ENCODE measurements at places on chromosomes 1 and 21. TPM values are rescaled to one million over a fixed set of nuclear protein-coding genes. Genes with fewer than 3 reads are reported as not detected.

Gene IFI44
- not detected for total RNA-seq

Gene MATN1
- 0.36 TPM for total RNA-seq

Gene RGS1
- total RNA-seq, result not detected

DNA sequence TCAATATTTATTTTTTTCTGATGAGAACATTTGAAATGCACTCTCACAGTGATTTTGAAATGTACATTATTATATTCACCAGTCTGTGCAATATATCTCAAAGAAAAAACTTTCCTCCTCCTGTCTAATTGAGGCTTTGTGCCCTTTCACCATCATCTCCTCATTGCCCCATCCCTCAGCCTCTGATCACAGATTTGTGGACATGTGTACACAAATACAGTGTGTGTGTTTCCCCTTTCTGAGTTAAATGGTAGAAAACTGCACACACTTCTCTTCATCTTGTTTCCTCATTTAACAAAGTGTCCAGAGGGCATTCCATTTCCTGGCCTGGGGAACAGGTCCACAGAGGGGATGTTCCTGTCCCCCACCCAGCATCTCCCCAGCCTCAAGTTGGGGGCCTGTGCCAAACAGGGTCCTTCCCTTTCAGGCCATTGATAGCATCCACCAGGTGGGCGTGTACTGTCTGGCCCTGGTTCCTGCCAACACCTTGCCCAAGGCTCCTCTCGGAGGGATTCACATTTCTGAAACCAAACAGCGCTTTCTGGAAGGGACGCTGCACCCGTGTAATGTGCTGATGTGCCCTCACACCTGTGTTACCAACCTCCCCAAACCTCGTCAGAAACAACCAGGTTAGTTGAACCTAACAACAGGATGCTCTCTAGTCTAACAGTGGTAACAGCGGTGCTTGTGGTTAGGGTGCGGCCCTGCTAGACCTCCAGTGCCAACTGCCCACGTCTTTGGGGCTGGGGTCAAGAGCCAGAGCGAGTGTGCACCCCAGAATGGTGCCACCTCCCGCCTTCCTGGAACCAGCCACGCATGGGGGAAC is 54.6 kb downstream of the S100B start:
- H3K36me3 ChIP-seq, result peaks cover 57% of the 10 kb centered on the region
- no peak overlapping the region for H3K27ac ChIP-seq
- no peaks in the 10 kb centered on the region for H3K4me1 ChIP-seq
- no peak for DNase-seq

DNA sequence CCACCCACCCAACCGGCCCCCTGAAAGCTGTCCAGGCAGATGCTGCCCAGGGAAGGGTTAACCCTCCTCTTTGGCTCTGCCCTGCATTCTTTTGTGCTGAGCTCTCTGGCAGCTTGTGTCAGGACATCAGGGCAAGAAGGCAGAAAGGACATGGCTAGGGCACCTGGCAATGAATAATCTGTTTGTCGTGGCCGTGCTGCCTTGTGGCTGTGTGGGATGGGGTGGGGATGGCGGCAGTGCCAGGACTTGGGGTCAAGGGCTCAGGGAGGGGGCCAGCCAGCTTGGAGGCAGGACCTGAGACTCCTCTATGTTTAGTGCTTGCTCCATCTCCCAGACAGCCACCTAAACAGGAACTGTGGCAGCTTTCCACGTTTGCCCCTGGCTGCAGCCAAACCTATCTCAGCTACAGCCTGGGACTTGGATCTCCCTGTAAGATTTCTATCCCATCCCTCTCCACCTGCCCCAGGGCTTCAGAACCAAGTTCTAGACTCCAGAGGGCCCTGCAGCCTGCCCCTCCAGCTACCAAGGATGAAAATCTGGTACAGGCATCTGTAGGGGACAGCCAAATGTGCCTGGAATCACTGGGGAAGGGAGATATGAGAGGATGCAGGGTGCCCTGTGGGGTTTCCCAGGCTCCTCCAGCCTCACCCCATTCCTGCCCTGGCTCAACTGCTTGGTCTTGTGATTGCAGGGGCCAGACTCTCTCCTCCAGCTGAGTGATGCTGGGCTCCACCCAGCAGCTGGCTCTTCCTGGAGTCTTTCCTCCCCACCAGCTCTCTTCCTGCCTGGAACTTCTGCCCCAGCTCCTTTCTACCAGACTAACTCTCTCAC is 9.6 kb upstream of the GPR37L1 start:
- no peaks in the 10 kb centered on the region for H3K36me3 ChIP-seq
- no peaks in the 10 kb centered on the region for H3K27me3 ChIP-seq
- no peak overlapping the region for H3K4me3 ChIP-seq
- H3K27ac ChIP-seq, result peak overlapping the region; percentile 45
- H3K4me1 ChIP-seq, result peaks cover 11% of the 10 kb centered on the region

- H3K27me3 ChIP-seq, result no peaks in the 10 kb centered on the region
- H3K36me3 ChIP-seq, result peaks cover 3% of the 10 kb centered on the region
- no peak overlapping the region for H3K4me3 ChIP-seq
- H3K4me1 ChIP-seq, result no peaks in the 10 kb centered on the region
- no peak for DNase-seq
Observed at GRCh38 chr1:230957580-230957989, 21.1 kb downstream of the TTC13 start.

Measured in cardiac muscle cell (in vitro differentiated cells and primary cell).